ENCODE measurements at places on chromosomes 2 and 18.

- peak; percentile 95 for DNase-seq
Observed at GRCh38 chr2:38508311-38509039, 94.3 kb downstream of the HNRNPLL start.

- no peak for DNase-seq
Observed at GRCh38 chr18:75081486-75081885, 127.5 kb downstream of the PTGR3 start.

- DNase-seq = no peak
Observed at GRCh38 chr2:203886661-203887151, 19.1 kb downstream of the CTLA4 start.

DNA sequence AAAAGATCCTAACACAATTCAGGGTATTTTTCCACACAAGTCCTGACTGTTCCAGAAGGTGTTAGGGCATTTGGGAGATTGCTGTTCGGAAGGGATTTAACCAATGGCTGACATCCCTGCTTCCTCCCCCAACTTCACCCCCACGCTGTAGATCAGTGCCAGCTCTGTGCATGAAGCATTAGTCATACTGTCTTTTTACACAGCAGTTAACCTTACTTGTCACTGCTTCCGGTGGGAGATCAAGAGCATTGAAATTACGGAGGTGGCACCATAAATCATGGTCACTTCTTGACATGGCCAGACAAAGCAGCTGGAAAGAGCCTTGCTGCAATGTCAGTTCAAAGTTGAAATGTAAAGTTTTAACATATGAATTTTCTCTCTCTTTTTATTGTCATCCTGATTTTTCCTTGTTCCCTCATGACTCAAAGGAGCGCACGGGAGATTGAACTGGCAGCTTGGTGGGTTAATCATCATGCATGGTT, 70.2 kb downstream of the HRH4 start:
- DNase-seq = no peak

DNA sequence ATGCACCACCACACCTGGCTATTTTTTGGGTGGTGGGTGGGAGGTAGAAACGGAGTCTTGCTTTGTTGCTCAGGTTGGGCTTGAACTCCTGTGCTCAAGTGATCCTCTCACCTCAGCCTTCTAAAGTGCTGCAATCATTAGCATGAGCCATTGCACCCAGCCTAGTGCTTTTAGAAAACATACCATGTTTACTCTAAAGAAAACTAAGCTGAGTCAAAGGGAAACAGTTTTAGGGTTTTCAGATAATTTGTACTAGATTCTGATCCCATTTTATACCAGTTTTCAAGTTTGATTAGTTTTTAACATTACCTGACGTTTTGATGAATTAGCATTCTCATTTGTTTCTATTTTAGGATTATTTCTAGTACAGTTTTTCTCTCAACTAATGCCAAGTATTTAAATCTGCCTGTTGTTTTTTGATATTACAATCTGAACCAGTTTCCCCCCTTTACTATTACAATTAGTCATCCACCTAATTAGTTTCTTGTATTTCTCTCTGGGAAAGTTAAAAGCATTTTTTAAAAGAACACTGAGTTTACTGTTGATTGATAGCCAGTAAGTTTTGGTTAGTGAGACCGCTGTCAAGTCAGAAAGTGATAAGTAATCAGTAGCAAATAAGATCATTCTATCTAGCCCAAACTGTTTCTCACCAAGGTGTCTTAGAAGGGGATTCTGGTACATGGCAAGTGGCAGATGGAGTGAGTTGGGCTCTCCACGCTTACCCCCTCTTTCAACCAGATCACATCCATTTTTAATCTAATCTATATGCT, 24.2 kb upstream of the TBR1 start:
- no peak for DNase-seq

- DNase-seq = no peak
Observed at GRCh38 chr2:158315000-158315399, 141.6 kb downstream of the CCDC148 start.

DNA sequence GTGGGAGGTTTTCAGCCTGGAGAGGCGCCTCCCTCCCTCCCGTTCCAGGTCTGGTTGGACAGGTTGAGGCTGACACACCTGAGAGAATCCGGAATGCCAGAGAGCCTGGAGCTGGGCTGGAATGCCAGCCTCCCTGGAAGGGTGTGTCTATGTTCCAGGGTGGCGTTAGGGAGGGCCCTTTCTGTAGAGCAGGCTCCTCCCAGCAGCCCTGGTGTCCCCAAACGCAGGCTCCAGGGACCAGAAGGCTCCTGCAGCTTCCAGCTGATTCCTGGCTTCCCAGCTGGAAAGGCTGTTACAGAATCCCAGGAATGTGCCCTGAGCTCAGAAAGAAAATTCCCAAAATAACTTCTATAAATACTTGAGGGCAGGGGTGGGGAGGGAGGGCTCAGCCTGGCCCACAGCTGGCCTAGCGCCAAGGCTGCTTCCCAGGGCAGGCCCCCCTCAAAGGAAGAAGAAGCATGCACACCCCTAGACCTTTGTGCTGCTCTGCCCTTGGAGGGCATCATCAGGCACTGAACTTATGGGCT, 85.4 kb downstream of the STPG4 start:
- peak; percentile 78 for DNase-seq

DNA sequence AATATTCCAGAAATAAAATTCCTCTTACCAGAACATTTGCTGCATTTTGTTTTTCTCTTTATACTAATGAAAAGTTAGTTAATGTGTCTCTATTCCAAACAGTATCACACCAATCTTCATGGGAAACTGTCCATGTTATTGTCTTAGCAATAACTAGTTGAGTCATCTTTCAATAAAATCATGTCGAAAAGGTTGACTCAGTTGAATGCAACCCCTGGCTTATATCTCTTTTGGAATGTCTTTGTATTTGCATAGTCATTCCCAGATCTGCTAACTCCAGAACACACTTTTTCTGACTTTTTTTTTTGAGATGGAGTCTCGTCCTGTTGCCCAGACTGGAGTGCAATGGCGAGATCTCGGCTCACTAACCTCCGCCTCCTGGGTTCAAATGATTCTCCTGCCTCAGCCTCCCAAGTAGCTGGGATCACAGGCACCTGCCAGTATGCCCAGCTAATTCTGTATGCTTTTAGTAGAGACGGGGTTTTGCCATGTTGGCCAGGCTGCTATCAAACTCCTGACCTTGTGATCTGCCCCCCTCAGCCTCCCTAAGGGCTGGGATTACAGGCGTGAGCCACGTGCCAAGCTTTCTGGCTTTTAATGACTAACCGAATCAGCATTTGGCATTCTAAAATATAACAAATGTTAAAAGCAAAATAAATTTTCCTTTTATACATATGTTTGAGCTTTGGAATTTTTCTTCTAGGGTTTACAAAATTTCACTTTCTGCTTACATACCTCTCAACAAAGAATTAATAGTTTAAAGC, 133.2 kb upstream of the GULP1 start:
- DNase-seq = no peak

All from cardiac muscle cell (in vitro differentiated cells and primary cell).